Hematopoietic multipotent progenitor cell treated with erythropoietin and hydrocortisone succinate and interleukin-3 and kit ligand, for 4 days (in vitro differentiated cells): ENCODE measurements at places on chromosomes 1 and 21.

- DNase-seq = peak; percentile 68
Measured at GRCh38 chr1:25485536-25486411, 55.1 kb downstream of the MACO1 start.

- no peak for DNase-seq
Measured at GRCh38 chr1:234768171-234768568, 158.2 kb upstream of the IRF2BP2 start.

- DNase-seq = peak; percentile 83
Measured at GRCh38 chr1:207868774-207869721, 41.9 kb downstream of the CD34 start.

- no peak for DNase-seq
Measured at GRCh38 chr1:244952940-244953339, 88.6 kb upstream of the HNRNPU start.

- DNase-seq = no peak
Measured at GRCh38 chr1:14926229-14926628, 227.3 kb upstream of the TMEM51 start.

- DNase-seq = peak; percentile 57
Measured at GRCh38 chr1:155978973-155979429, 654 bp upstream of the ARHGEF2 start.

GRCh38 chr1:80384083-80384830 lies 1377.7 kb upstream of the ADGRL4 start:
- DNase-seq = no peak

GRCh38 chr1:107434361-107434693 lies 293.5 kb downstream of the NTNG1 start:
- no peak for DNase-seq

DNA sequence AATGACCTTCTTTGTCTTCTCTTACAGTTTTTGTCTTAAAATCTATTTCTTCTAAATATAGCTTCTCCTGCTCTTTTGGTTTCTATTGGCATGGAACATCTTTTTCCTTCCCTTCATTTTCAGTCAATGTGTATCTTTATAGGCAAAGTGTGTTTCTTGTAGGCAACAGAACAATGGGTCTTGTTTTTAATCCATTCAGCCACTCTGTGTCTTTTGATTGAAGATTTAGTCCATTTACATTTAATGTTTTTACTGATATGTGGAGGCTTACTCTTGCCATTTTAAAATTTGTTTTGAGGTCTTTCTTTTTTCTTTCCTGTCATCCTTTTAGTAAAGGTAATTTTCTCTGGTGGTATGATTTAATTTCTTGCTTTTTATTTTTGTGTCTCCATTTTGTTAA lies 271.2 kb upstream of the ZP4 start:
- DNase-seq = no peak

GRCh38 chr1:43421396-43421795 lies 31.7 kb downstream of the SZT2 start:
- DNase-seq = no peak

- no peak for DNase-seq
Measured at GRCh38 chr21:42357307-42357706, 6.5 kb upstream of the TFF2 start.

DNA sequence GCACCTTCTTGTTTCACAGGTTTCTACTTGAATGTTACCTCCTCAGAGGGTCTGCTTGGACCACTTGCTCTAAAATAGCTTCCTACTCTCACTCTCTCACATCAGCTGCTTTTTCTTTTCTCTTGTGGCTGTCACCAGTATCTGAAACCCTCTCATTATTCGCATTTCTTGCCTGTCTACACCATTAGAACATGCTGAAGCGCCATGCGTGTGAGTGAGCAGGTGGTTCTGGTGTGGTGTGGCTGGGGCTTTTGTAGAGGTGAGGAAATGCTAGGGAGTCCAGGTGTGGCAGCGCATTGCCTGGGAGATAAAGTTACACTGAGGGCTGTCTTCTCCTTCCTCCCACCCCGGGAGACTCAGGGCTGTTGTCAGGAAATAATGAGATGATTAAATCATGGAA lies 4.1 kb downstream of the ZNF362 start:
- no peak for DNase-seq

DNA sequence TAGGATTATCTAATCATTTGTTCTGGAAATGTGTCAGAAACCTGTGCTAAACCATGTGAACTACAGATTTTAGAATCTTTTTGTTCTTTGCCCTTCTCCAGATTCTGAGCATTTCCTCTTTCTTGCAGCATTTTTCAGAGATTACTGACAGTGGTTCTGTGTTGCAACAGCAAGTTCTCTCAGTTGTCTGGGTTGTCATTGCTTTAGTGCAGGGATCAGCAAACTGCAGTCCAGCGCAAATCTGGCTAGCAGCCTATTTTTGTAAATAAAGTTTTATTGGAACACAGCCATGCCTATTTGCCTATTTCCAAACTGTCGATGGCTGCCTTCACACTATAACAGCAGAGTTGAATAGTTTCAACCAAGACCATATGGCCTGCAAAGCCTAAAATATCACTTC lies 66.3 kb upstream of the LRRC8D start:
- DNase-seq = peak; percentile 75

DNA sequence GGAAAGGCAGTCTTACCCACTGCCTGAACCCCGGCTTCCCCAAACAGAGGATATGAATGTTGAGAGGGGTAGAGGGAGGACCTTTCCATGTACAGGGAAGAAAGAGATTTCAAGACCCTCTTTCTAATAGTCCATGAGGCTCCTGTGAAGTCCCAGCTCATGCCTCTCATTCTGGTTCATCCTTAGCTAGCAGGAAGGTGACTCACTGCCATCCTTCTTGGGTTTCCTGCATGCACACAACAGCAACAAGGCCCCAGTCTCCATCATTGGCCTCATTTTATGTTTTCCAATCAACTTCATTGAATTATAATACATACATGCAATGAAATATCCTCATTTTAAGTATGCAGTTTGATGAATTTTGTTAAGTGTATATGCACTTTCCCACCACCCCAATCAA lies 46.2 kb downstream of the SYT2 start:
- no peak for DNase-seq

DNA sequence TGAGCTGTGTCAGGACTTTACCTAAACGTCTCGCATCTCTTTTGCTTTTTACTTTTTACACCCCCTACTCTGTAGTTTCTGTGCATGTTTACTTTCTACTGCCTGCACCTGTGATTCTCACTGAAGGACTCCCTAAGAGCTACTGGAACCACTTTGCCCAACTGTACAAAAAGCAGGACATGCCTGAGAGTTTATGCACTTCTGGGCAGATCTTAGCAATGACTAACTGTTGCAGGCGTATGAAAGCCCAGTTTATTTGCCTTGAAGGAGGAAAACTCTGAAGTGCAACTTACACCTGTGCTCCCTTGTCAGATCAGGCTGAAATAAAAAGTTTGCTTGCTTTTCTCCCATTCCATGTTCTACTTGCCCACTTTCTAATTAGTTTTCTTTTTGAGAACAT lies 467.0 kb upstream of the USP24 start:
- no peak for DNase-seq

GRCh38 chr21:28138272-28138671 lies 854.4 kb downstream of the LTN1 start:
- DNase-seq = no peak

DNA sequence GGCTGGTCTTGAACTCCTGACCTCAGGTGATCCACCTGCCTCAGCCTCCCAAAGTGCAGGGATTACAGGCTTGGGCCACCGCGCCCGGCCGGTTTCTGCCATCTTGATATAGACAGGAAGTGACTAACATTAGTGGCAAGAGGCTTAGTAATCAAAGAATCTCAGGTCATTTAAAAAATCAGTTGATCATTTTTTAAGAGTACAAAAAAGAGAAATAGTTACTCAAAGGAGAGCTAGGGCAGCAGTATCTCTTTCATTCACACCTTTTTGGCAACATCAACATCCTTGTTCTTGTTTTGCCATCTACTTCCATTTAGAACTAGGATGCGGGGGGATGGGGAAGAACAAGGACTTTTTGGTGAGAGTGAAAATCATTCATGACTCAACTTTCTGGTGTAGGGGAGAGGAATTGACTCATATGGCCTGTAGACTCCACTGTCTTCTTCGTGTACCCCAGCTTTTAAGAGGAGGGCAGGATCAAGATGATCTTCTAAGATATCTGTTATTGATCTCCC lies 8.8 kb downstream of the FCRLB start:
- DNase-seq = peak; percentile 22

DNA sequence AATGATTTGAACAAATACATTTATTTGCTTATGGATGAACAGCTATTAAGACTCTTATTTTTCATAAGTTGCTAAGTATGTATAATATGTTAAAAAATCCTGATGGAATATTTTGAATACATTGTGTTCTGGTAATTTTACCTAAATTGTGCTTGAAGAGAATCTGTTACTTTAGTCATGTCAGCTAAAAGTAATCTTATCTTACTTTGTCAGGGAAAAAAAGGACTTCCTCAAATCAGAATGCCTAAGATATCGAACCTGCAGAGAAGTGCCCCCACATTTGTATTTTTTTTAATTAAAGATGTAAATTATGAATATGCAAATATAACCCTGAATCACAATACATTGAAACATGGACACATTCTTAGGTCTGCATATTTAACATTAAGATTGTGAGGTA lies 1331.7 kb downstream of the MRPL39 start:
- peak; percentile 50 for DNase-seq

GRCh38 chr1:205438213-205439158 lies 16.6 kb upstream of the LEMD1 start:
- DNase-seq = peak; percentile 68

DNA sequence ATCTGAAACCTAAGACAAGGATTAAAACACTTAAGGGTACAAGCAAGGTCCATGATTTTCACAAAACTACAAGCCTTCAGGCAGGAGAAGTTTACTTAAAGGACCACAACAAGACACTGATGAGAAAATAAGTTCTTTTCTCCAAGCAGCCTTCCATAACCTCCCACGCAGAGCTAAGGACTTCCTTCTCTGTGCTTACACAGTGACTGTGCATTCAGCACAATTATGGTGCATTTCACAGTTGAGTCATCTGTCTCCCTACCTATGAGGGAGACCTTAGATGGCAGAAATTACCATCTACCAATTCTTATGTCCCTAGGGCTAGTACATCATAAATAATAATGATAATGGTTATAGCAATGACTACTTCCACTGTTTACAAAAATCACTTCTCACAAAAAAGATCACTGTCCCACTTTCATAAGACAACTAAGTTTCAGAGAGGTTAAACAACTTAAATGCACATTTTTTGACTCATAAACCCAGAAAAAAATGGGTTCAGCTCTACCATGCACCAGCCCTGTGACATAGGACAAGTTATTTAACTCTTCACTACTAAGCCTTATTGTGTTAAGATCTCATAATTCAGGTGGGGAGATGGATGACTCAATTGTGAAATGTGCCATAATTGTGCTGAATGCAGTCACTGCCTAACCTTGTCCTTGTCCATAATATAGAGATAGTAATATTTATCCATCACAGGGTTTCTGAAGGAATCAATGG lies 45.3 kb downstream of the TARBP1 start:
- DNase-seq = no peak

GRCh38 chr1:151549199-151549598 lies 9.1 kb downstream of the TUFT1 start:
- DNase-seq = no peak

DNA sequence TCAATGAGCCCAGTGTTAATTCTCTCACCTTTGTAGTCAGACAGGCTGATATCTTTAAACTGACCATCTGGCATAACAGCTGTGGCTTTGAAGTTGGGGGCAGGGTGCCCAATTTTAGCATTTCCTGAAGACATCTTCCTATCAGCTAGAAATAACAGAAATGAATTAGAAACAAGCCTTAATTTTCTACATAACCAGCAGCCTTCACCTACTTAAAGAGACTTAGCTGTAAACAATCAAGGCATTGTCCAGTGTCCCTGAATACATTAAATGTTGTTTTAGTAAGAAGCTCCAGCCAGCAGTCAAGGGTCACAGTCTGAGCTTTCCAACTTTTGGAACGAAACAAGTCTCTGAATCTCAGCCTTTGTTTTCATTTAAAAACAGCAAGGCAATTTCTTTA lies 2.8 kb downstream of the PRDX1 start:
- no peak for DNase-seq

- no peak for DNase-seq
Measured at GRCh38 chr1:96967311-96967710, 245.7 kb downstream of the PTBP2 start.

DNA sequence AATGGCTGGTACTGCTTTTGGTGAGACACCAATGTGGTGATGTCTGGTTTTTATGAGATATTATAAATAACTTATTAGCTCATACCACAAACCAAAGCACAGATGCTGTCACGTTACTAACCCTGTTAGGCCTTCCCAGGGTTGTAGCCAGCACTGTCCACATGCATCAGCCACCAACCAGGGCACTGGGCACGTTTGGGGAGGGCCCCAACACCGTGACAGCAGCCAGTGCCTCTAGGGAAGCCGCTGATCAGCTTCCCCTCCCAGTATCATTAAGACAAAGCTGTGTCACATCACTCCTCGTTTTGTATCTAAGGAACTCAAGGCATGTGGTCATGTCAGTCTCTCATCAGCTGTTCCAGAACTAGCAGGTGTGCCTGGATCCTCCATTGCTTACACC lies 13.9 kb downstream of the URB1 start:
- DNase-seq = no peak

DNA sequence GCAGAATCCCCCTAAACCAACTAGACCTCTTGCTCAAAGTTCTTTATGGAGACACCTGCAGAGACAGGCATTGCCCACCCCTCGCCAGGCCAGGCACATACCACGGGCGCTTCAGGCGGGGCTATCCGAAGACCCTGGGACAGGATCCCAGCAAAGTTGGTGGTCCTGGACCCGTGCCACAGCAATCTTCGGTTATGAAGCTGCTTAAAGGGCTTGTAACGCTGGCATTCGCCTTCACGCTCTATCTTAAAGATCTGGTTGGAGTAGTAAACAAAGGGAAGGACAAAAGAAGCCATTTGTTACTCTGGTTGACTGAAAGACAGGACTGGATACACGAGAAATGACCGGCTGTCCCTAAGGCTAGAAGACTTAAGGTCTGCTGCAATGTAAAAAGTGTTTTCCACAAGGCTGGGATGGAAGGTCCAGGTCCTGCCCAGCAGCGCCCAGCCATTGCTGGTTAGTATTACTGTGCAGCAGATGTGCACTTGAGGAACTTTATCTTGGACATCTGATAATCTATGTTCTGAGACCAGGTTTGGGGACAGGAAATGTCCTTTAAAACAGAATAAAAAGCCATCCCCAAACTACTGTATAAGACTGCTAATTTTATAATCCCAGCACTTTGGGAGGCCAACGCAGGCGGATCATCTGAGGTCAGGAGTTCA lies 42.9 kb downstream of the PARP1 start:
- DNase-seq = no peak

- no peak for DNase-seq
Measured at GRCh38 chr1:2085080-2085479, 34.9 kb downstream of the PRKCZ start.

DNA sequence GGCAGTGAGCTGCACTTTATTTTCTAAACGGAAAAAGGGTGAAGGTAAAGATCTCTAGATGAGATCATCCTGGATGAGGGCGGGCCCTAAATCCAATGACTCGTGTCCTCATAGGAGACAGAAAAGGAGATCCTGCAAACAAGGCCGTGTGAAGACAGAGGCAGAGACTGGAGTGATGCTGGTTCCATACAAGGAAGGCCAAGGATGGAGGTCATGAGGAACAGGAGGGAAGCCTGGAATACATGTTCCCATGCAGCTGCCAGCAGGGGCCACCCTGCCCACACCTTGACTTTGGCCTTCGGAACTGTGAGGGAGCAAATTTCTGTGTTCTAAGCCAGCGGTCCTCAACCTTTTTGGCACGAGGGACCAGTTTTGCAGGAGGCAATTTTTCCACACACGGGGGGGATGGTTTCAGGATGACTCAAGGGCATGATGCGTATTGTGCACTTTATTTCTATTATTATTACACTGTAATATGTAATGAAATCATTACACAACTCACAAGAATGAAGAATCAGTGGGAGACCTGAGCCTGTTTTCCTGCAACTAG lies 94.3 kb downstream of the PSMG1 start:
- no peak for DNase-seq

GRCh38 chr1:116791727-116792126 lies 37.5 kb downstream of the CD2 start:
- no peak for DNase-seq
